Left kidney (tissue), 8 donors: ENCODE measurements at places on chromosomes 4 and X. TPM values are rescaled to one million over a fixed set of nuclear protein-coding genes. Genes with fewer than 3 reads are reported as not detected.

Gene ASB9
- 13.3 TPM for polyA plus RNA-seq

GRCh38 chr4:30722359-30723200 is 2.4 kb downstream of the PCDH7 start:
- DNase-seq = no peak

- DNase-seq = no peak
Measured at GRCh38 chr4:149211876-149212275, 603.8 kb downstream of the IQCM start.

DNA sequence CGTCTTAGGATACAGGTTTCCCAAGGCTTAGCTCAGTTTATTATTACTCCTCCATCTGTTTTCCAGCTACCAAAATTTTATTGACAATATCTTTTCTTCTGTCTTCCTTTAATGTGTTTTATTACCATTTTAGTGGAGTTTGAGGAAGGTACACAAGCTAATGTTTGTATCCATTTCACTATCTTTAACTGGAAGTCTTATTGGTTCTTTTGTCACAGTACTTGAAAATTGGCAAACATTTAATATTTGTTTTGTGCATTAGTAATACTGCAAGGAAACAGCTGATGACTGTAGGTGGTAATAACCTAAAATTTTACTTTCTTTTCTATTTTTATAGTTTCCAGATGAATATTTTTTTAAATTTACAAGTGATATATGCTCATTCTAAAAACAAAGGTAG is 9.3 kb upstream of the ARL9 start:
- DNase-seq = no peak

DNA sequence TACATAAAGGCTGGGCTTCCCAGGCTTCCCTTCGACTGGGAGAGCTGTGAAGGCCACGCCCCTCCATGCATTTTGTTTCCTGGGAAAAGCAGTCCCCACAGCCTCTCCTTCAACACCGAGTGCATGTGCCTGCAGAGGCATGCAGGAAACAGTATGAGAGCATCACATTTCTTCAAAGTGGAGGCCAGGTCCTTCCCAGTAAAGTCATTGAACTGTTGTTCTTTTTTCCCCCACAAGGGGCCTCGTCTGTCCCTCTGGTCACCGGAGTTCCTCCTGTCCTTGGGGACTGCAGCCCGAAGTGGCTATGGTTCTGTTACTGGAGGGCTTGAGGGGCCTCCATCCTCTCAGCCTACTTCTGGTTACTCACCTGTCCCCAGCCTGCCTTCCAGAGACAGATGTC is 56.0 kb downstream of the RAI2 start:
- DNase-seq = no peak

- DNase-seq = no peak
Measured at GRCh38 chrX:28016823-28017222, 35.6 kb upstream of the DCAF8L1 start.

DNA sequence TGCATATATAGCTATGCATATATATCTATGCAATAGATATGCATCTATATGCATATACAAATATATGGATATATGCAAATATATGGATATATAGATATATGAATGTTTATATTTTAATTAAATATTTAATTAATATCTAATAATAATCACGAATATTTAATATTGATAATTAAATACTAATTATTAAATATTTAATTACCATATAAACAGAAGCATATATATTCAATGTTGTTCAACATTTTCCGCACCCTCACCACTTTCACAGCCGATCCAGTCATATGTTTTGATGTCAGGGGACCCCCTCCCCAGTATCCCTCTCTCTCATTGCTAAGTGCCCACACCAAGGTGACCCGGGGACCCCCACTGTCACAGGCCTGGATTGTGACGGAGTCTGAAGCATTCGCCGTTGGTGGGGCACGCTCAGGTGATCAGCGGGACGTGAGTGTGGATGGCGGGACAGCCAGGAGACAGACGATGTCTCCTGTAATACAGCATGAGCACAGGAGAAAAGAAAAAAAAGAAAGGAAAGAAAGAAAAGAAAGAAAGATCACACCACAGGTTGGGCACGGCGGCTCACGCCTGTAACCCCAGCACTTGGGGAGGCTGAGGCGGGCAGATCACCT is 199.7 kb downstream of the CRLF2 start:
- no peak for DNase-seq

DNA sequence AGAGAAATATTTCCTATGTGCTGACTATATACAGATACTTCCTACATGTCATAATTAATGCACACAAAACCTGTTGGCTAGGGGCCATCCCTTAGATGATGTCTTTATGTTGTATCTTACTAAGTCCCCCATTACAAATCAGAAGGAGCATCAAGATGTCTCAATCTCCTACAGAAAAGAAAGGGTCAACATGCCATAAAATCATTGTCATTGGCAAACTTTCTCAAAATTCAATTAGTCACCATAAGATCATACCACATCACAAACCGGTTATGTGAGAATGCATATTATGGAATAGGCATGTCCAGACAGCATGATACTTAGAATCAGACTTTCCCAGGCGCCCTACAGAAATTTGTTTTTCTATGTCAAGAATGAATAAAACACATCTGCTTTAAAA is 175.2 kb upstream of the TET2 start:
- no peak for DNase-seq

DNA sequence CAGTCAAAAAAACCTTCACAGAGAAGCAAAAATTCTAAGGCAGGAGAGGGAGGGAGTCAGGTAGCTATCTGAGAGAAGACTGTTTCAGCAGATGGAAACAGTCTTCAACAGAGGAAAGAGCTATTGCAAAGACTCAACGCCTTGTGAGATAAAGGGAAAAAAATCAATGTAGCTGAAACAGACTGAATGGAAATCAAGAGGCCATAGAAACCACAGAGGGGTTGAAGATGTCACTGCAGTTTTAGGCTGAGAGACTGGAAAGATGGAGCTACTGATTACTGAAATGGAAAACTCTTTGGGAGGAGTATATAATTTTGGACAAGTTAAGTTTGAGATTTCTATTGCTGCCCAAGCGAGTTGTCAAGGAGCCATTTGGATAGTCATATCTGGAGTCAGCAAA is 28.4 kb upstream of the CXCL8 start:
- no peak for DNase-seq
